ENCODE measurements at places on chromosomes 5 and 9. TPM values are rescaled to one million over a fixed set of nuclear protein-coding genes. Genes with fewer than 3 reads are reported as not detected.

GRCh38 chr5:154702477-154702876 lies 52.7 kb upstream of the LARP1 start:
- no peaks in the 10 kb centered on the region for H3K36me3 ChIP-seq
- H3K4me3 ChIP-seq: no peak overlapping the region
- no peak overlapping the region for H3K27ac ChIP-seq
- no peaks in the 10 kb centered on the region for H3K27me3 ChIP-seq
- DNase-seq: no peak
- no peaks in the 10 kb centered on the region for H3K4me1 ChIP-seq

DNA sequence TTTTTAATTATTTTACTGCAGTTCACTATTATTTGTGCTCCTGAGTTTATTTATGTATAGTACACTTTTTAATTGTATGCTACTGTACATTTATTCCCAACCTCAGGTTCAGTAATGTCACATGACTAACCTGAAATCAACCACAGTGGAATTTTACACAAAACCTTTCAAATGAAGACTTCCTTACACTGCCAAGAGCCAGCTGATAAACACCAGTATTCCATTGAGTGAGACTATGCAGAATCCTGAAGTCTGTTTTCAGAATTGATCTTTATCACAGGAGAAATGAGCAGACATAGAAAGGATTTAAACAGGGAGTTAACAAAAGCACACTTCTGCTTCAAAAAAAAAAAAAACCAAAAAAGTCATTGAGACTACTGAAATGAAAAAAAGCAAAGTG lies 219.5 kb downstream of the PRR16 start:
- H3K27ac ChIP-seq: no peak overlapping the region
- H3K4me1 ChIP-seq: no peaks in the 10 kb centered on the region
- no peaks in the 10 kb centered on the region for H3K27me3 ChIP-seq

DNA sequence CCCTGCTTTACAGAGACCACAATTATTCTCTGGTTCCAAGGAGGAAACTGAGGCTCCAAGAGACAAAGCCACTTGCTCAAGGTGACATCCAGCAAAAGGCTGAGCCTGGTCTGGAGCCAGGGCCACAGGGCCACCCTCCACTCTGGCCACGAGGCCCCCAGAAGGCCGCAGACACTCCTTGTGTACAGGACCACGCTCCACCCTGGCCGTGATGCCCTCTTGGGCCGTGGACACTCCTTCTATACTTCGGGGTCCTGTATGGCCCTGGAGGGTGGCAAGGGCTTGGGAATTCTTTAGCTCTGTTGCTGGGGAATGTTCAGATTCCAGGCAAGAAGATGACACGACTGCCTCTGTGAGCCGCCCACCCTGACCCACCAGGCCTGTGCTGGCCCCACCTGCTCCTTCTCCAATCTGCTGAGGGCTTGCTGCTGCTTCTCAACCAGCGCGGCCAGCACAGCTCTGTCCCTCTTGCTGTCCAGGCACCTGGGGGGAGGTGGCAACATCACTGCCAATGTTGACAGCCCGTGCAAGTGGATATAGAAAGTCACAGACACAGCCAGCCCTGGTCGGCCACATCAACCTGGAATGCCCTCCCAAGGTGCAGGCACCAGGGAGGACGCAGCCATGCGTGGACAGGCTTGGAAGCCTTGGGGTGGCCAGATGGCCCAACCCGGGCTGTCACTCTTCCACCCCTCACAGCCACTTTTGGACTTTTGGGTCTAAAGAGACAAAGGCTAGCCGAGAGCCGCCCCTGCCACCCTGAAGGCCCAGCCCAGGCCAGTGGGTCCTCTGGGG lies 20.1 kb upstream of the QSOX2 start:
- DNase-seq: no peak
- H3K27me3 ChIP-seq: no peaks in the 10 kb centered on the region
- H3K36me3 ChIP-seq: no peaks in the 10 kb centered on the region
- H3K4me1 ChIP-seq: peaks cover 10% of the 10 kb centered on the region

- DNase-seq: no peak
- H3K27ac ChIP-seq: no peak overlapping the region
- no peak overlapping the region for H3K4me3 ChIP-seq
- no peaks in the 10 kb centered on the region for H3K36me3 ChIP-seq
- no peaks in the 10 kb centered on the region for H3K27me3 ChIP-seq
These were observed 345.5 kb upstream of the PAPPA start for GRCh38 chr9:115808108-115808507.

DNA sequence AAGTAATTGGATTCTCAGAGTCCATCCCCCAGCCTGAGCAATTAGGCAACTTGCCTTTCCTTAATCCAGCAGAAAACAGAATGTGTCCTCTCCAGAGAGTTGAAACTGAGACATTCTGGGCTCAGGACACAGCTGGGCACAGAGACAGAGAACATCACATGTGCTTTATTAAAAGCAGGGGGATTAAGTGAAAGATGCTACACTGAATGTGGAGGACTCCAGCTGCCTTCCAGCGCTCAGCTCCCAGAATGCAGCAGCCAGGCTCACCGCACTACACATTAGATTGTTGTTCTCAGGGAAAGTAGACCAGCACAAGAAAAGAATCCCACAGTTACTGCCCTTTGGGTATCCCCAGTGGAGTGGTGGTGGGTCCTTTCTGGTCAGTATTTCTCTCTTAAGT lies 141.6 kb upstream of the IL12B start:
- no peak overlapping the region for H3K4me3 ChIP-seq
- no peaks in the 10 kb centered on the region for H3K36me3 ChIP-seq
- no peak for DNase-seq
- H3K4me1 ChIP-seq: no peaks in the 10 kb centered on the region

DNA sequence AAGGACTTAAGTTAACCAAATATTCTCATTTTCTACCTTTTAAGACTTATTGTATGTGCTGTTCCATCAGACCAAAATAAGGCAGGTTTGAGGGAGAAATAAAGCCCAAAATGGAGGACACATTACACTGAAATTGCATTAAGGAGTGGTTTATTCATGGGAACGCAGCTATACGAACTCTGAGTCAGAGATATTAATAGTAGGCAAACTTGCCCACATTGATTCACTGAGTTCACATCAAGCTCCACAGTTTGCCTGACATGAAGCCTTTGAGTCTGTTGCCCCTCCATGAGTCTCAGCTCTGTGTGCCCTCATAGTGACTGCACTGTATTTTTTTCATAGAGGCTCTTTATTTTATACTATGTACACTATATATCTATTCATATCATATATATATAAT lies 135.0 kb upstream of the SNX2 start:
- H3K4me1 ChIP-seq: no peaks in the 10 kb centered on the region
- H3K27ac ChIP-seq: no peak overlapping the region
- no peaks in the 10 kb centered on the region for H3K27me3 ChIP-seq
- no peaks in the 10 kb centered on the region for H3K36me3 ChIP-seq

- no peak overlapping the region for H3K27ac ChIP-seq
- H3K27me3 ChIP-seq: no peaks in the 10 kb centered on the region
- H3K4me3 ChIP-seq: no peak overlapping the region
- no peak for DNase-seq
These were observed 198.9 kb upstream of the WWC1 start for GRCh38 chr5:168092209-168093185.

DNA sequence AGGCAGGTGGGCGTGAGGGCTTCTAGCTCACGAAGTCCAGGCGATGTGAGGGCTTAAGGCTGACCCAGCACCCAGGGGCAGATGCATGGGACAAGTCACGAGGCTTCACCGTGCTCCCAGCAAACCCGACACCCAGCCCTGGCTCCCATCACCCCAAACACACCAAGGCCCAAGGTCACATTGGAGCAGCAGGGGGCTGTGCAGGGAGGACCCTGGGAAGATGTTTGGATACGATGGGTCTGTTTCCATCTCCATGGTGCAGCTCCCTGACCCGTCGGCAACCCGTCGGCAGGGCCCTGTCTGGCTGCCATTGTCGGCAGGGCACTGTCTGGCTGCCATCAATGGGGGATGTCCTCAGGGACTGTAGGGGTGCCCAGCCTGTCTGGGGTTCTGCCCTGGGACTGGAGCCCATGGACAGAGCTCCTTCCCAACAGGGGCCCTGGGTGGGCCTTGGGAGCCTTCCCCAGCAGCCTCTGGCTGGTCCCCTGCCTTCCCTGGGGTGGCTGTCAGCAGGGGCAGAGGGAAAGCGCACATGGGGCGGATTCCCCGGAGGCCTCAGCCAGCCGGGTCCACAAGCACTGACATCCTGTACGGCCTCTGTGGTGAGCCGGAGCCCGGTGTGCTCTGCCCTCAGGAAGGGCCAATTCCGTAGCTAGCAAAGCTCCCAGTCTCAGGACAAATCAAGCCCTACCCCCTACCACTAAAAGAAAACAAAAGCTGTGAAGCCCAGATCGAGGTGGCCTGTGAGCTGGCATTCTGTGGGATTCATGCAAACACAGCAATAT lies 47.1 kb downstream of the NACC2 start:
- H3K27me3 ChIP-seq: peaks cover 34% of the 10 kb centered on the region
- no peak overlapping the region for H3K27ac ChIP-seq
- DNase-seq: no peak
- H3K4me3 ChIP-seq: no peak overlapping the region
- H3K4me1 ChIP-seq: no peaks in the 10 kb centered on the region

DNA sequence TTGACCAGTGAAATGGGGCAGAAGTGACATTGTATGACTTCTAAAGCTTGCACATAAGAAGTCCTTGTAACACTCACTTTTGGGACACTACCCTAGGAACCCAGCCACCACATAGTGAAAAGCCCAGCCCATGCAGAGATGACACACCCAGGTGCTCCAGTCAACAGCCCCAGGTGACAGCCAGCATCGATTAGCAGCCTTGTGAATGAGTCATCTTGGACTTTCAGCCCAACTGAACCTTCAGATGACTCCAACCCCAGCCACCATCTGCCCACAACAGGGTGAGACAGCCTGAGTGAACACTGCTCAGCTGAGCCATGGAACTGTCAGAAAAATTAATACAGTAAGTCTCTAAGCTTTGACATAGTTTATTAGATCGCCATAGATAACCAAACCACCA lies 458.6 kb downstream of the ZSWIM6 start:
- no peak overlapping the region for H3K27ac ChIP-seq
- DNase-seq: no peak
- no peak overlapping the region for H3K4me3 ChIP-seq
- H3K36me3 ChIP-seq: no peaks in the 10 kb centered on the region
- no peaks in the 10 kb centered on the region for H3K4me1 ChIP-seq
- no peaks in the 10 kb centered on the region for H3K27me3 ChIP-seq

DNA sequence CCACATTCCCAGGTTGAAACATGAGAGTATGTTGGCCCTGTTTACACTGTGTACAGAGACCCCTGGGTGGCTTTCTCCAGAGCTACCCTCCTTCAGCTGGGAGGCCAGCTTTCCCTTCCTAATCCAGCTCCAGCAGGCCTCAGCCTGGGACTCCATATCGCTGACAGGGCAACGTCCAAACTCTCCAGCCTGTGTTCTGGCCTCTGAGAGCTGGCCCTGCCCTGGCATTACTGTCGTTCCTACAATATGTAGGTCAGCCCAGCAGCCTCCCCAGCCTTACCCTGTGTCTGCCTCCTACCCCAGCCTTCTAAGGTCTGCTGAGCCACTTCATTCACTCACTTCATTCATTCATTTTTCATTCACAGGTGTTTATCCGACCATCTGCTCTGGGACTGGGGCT lies 8.3 kb upstream of the EEIG1 start:
- no peak overlapping the region for H3K27ac ChIP-seq
- no peak overlapping the region for H3K4me3 ChIP-seq
- H3K4me1 ChIP-seq: peaks cover 33% of the 10 kb centered on the region
- H3K36me3 ChIP-seq: no peaks in the 10 kb centered on the region
- DNase-seq: no peak

Gene PCDHGA3
- 0.11 TPM for polyA plus RNA-seq

Gene PCDHGA5
- polyA plus RNA-seq: 0.18 TPM

Gene PDLIM7
- 61.9 TPM for polyA plus RNA-seq

Gene SHC3
- polyA plus RNA-seq: 0.16 TPM

Gene WWC1
- 6.0 TPM for polyA plus RNA-seq

Gene LIX1
- polyA plus RNA-seq: 0.09 TPM

Gene GABRA6
- not detected for polyA plus RNA-seq

Gene NTRK2
- 2.7 TPM for polyA plus RNA-seq

Data from thymus (tissue), 14 donors.